ENCODE measurements at places on chromosomes 11 and 22.

DNA sequence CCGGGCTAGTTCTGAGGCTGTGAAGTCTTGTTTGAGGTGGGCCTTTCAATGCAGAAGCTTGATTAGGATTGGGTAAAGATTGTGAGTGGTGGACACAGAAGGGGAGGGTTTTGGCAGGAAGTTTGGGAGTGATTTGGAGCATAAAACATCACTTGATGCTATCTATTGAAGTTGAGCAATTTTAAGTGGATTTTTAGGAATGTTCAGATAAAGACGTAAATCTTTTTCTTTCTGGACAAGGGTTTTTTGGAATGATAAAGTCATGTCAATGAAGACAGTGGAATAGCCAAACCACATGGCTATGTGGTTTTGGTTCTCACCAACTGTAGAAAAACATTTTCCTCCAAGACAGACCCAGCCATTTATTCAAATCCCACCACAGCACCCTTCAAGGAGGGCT lies 111.2 kb upstream of the SNX19 start:
- DNase-seq = peak; percentile 68

- no peak for DNase-seq
Observed at GRCh38 chr11:64081745-64082442, 46.2 kb downstream of the FLRT1 start.

GRCh38 chr11:13897646-13898276 lies 64.8 kb upstream of the SPON1 start:
- DNase-seq = no peak

GRCh38 chr22:49855251-49855911 lies 1.7 kb downstream of the ZBED4 start:
- DNase-seq = no peak

DNA sequence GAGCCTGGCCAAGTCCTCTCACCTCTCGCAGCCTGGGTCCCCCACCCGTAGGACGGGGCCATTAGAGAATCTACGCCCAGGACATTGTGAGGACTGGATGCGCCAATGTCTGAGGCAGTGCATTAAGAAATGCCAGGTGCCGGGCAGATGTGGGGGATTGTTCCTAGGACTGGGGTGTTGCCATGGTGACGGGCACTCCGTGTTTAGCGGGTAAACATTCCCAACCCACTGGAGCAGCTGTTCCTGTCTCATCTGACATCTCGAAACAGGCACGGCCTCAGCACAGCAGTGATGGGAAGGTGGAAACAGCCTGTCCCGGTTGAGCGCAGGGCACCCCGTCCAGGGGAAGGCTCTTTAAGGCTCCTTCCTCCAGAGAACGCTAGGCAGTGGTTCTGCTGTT lies 99.6 kb upstream of the RTL6 start:
- no peak for DNase-seq

DNA sequence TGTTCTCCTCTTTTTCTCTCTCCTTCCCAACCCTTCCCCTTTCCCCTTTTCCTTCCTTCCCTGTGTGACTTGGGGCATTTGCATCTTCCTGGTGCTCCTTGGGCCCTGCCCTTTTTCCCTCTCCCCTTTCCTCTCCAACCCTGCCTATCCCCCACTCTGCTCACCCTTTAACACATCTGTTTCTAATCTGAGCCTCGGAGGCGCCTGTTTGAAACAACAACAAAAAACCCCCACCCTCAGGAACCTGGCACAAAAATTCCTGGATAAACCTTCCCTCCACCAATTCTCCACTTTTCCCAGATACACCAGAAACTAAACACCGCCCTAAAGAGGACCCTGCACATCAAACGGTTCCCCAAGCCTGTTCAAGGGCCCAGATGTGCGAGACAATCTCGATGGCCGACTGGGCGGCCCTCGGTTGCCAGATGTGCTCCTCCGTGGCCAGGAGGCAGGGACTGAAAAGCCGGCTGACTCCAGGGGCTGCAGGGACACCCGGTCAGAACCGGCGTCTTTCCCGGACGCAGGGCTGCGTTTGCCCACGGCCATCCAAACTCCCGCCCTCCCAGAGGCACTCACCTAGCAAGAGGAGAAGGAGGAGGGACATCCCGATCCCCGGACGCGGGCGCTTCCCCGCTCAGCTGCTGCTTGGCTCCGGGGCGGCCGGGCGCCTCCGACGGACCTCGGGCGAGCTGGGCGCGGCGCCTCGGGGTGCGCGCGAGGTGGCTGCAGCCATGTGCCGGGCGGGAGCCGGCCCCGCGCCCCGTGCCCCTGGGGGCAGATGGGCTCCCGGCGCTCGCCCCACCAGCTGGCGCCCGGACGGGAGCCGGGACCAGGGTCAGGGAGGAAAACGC lies 486 bp downstream of the CLMP start:
- peak; percentile 66 for DNase-seq

- DNase-seq = no peak
Observed at GRCh38 chr22:43490311-43490710, 78.5 kb downstream of the MPPED1 start.

- no peak for DNase-seq
Observed at GRCh38 chr22:39933741-39934140, 26.5 kb upstream of the TMA7B start.

GRCh38 chr11:120424185-120424969 lies 87.2 kb upstream of the GRIK4 start:
- peak; percentile 12 for DNase-seq

- peak; percentile 57 for DNase-seq
Observed at GRCh38 chr11:14443638-14444037, 56.0 kb downstream of the COPB1 start.

- DNase-seq = no peak
Observed at GRCh38 chr11:81496601-81497000, 1237.1 kb downstream of the FAM181B start.

GRCh38 chr22:36578619-36579018 lies 49.7 kb upstream of the EIF3D start:
- DNase-seq = no peak

DNA sequence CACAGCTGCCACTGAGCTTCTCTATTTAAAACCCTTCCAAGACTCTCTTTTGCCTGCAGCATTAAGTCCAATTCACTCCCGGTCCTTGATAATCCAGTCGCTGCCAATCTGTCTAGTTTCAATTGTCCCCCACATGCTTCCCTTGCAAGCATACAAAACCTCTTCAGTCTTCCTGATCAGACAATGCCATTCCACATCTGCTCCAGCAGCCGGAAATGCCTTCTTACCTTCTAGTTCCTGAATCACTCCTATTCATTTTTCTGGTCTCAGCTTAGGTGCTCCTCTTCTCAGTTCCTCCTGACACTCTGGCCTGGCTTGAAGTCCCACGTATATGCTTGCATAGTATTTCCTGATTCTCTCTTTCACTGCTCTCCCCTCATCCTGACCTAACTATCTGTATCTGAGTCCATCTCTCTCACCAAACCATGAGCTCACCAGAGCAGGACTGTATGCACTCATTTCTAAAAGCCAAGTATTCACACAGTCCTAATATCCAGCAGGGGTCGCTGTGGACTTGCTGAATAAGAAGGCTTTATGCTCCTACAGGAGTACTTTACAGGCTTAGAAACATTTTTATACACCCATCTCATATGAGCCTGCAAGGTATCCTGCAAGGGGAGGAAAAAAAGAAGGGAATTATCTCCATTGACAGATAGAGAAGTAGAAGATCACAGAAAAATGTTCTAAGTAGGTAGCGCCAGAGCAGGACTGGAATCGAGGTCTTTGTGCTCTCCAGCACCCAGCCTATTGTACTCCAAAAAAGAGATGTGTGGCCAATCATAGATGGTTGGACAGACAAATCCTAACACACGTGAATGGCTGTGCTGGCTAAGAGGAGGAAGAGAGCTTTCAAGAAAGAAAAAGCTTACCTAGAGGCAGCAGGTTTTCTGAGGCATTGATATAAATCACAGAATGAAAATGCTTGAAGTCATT lies 19.2 kb downstream of the XRRA1 start:
- peak; percentile 92 for DNase-seq

- peak; percentile 12 for DNase-seq
Observed at GRCh38 chr22:32545801-32546200, 71.2 kb downstream of the FBXO7 start.

DNA sequence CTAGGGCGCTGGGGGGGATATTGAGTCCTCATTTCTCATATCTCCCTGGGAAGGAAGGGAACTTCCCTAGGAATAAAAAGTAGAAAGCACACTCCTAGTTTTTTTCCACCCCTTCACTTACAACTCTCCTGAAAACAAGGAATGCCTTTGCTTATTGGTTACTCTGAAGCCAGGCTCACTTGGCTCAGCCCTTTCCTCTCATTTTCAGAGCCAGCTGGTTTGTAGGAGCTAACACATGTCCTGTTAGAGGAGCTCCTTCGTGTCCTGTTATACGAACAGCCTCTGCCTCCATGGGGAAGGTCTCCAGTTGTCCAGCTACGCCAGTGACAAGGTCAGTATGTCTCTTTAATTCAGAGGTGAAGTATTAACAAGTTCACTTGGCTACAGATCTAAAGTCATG lies 17.6 kb downstream of the ALKBH8 start:
- no peak for DNase-seq

- no peak for DNase-seq
Observed at GRCh38 chr22:29323641-29324040, 8.1 kb upstream of the RASL10A start.

DNA sequence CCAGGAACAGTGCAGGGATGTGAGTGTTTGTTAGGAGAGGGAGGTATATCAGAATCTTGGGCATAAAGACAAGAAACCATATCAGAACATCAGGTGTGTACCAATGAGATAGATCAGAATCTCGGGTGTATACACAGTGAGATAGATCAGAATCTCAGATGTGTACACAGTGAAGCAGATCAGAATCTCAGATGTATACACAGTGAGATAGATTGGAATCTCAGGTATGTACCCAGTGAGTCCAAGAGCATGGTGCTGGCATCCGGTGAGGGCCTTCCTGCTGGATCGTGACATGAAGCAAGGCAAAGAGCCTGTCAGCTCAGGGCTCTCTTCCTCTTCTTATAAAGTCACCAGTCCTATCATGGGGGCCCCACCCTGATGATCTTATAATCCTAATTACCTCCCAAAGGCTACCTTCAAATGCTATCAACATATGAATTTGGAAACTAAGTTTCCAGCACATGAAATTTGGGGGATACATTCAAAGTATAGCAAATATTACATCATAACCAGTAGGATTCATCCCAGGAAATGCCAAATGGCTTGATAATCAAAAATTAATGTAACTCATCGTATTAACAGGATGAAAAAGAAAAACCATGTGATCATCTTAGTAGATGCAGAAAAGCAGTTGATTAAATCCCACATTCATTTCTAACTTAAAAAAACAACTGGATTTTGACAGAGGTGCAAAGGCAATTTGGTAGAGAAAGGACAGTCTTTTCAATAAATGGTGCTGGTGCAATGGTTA lies 28.6 kb downstream of the PPARA start:
- no peak for DNase-seq

DNA sequence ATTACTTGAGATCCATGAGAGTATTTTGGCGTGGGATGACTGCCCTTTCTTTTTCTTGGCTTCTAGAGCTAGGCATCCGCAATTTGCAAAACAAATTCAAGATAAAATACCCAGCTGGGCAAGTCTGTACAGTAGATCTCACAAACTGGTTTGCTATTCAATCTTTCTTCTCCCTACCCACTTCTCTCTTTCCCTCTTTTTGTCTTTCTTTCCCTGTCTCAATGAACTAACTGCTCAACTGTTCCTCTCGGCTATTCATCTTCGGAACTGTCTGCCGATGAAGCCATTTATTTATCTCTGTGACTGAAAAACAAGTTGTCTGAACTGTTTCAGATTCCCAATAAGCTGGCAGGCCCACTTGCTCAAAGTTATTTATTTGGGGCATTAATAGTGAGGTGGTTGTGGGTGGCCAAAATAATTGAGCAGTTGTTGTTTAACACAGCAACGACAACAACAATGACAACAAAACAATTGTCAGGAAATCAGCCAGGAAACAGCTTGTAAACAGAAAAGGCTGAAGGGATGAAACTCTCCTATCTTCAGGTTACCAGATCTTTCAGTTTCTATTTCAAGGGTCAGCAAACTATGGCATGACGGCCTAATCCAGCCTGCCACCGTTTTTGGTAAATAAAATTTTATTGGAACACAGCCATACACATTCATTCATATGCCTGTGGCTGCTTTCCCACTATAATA lies 76.0 kb upstream of the MTMR2 start:
- DNase-seq = no peak

GRCh38 chr11:73465871-73466270 lies 89.7 kb downstream of the RELT start:
- peak; percentile 13 for DNase-seq

DNA sequence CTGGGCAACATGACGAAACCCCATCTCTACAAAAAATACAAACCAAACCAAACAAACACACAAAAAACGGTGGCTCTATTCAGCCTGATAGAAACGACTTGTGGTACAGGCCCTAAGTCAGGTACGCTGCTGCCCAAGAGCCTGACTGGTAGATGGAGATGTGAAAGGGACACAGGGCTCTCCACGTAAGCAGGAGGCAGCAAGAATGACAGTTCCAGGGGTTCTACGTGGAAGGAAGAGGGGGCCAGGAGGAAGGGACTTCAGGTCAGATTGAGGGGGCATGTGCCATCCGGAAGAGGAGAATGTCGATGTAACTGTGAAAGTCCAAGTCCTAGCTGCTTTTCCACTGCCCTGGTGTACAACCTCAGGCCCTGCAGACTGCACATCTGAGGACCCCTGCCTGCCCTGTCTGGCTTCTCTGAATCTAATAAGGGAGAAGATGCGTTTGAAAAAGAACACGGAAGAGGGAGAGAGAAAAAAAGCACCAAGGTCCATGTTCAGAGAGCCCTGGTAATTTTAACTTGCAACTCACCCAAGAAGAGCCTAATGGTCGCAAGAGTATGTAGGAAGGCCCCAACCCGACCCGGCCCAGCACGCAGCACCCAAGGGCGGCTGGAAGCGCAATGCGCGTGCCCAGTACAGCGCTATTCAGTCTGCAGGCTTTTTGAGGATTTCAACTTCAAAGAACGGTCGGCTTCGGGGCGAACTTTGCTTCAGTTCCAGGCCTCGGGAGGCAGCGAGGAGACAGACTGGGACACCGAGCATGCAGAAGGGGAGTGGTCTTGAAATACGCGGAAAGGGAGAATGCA lies 909 bp upstream of the ZNRD2 start:
- no peak for DNase-seq

- no peak for DNase-seq
Observed at GRCh38 chr11:1083621-1084551, 9.2 kb downstream of the MUC2 start.

GRCh38 chr11:94826415-94826814 lies 58.3 kb downstream of the AMOTL1 start:
- DNase-seq = no peak

DNA sequence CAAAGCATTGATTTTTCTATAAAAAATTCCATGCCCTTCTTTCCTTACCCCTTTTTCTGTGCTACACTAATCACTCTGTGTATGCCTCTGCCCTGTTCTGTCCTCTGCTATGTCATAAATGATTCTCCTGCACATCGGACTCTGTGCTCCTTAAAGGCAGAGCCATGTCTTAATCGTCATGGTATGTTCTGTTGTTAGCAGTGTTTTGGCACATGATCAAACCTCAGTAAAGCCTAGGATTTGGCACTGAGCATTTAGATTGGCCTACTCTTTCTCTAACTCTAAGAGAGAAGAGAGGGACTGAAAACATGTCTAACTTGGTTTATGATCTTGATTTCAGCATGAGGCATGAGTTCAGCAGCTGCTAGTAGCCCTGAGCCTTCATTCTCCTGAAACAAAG lies 266.9 kb downstream of the AASDHPPT start:
- peak; percentile 79 for DNase-seq

Data from fibroblast of upper back skin (primary cell).